ENCODE measurements at places on chromosomes 5 and 9.

DNA sequence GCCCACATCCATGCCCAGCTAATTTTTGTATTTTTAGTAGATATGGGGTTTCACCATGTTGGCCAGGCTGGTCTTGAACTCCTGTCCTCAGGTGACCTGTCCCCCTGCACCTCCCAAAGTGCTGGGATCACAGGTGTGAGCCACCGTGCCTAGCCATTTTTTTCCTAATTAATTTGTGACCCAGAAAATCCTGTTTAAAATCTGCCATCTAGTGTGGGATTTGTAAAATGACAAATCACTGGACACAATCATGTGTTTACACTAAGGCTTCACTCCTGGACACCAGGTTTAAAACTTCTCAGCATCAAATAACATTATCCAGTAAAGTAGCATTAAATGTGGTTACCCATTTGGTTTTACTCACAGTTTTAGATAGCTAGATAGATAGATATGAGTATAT lies 18.6 kb upstream of the KDM4C start:
- peak; percentile 26 for DNase-seq

GRCh38 chr9:115369322-115369957 lies 251.5 kb upstream of the TNC start:
- DNase-seq = no peak

GRCh38 chr9:121892706-121893105 lies 200.4 kb downstream of the TTLL11 start:
- DNase-seq = no peak

GRCh38 chr5:68252673-68253623 lies 37.4 kb downstream of the PIK3R1 start:
- peak; percentile 73 for DNase-seq

DNA sequence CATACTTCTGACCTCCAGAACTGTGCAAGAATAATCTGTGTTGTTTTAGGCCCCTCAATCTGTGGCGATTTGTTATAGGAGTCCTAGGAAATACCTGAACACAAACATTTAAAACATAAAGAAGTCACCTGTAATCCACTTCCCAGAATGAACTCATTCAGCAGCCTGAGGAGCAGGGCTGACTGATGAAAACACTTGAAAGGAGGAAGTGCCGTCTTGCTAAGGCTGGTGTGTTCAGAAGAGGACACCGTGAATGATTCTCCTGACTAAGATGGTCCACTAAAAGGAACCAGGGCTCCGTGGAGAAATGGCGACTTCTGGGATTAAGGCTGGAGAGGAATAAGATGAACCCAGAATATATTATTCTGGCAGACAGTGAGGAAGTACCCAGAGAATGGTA lies 18.7 kb upstream of the MARCHF6 start:
- no peak for DNase-seq

GRCh38 chr5:138772986-138773594 lies 19.9 kb downstream of the CTNNA1 start:
- DNase-seq = no peak

- DNase-seq = peak; percentile 26
These were observed 64.3 kb downstream of the GOLM1 start for GRCh38 chr9:86034863-86035734.

All from kidney capillary endothelial cell (primary cell).